ENCODE measurements at places on chromosomes 16 and 17.

- no peak for DNase-seq
Observed at GRCh38 chr17:28225271-28225670, 93.7 kb upstream of the TMEM97 start.

- DNase-seq, result no peak
Observed at GRCh38 chr17:82849076-82849945, 9.5 kb upstream of the ZNF750 start.

GRCh38 chr16:84667600-84668309 is 19.4 kb downstream of the KLHL36 start:
- no peak for DNase-seq

GRCh38 chr16:836221-836620 is 35.7 kb upstream of the GNG13 start:
- no peak for DNase-seq

GRCh38 chr17:66511135-66511534 is 208.7 kb downstream of the PRKCA start:
- no peak for DNase-seq

DNA sequence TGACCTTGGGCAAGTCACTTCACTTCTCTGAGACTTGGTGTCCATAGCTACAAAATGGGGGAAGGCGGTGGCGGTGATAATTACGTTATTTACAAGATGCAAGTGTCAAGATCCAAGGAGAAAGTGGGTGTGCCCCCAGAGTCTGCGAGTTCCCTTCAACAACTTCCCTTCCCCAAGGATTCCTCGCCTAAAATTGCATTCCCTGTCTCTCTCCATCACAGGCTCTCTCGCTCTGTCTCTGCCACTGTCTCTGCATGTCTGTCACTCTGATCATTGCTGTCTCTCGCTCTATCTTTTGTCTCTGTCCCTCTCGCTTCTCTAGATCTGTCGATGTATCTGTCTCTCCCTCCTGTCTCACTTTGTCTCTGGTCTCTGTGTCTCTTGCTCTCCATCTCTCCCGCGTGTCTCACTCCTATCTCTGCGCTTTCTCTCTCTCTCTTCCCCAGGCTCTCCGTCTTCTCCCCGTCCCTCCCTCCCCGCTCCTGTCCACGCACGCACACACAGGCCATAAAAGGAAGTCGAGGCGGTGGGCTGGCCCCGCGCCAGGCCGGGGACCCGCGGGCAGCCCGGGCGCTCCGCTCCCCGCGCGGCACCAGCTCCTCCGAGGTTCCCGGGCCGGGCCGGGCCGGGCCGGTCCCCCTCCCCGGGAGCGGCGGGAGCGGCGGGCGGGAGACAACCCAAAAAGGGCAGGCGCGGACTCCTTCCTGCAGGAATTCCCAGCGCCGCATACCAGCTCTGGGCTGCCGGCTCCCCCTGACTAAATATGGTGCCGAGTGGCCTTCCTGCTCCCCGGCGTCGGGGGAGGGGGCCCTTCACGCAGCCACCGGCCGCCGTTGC is 1.1 kb upstream of the MYH11 start:
- no peak for DNase-seq

DNA sequence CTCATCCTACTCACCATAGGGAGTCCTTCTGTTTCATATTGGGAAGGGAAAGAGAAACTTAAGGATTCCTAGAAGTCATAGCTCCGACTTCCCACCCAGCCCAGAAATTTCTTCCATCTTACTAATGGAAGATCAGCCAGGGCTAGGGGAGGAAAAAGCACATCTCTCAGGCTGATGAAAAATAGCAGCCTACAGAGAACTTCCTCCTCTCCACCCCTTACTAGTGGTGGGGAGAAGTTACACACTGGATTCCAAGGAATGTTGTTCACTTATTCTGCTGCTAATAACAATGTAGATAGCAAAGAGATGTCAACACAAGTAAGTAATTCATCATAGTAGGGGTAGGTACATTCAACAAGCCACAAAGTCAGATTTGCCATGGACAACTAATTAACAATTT is 94.4 kb downstream of the SPACA3 start:
- DNase-seq, result no peak

GRCh38 chr16:79089735-79090284 is 510.7 kb downstream of the MAF start:
- DNase-seq, result peak; percentile 26

DNA sequence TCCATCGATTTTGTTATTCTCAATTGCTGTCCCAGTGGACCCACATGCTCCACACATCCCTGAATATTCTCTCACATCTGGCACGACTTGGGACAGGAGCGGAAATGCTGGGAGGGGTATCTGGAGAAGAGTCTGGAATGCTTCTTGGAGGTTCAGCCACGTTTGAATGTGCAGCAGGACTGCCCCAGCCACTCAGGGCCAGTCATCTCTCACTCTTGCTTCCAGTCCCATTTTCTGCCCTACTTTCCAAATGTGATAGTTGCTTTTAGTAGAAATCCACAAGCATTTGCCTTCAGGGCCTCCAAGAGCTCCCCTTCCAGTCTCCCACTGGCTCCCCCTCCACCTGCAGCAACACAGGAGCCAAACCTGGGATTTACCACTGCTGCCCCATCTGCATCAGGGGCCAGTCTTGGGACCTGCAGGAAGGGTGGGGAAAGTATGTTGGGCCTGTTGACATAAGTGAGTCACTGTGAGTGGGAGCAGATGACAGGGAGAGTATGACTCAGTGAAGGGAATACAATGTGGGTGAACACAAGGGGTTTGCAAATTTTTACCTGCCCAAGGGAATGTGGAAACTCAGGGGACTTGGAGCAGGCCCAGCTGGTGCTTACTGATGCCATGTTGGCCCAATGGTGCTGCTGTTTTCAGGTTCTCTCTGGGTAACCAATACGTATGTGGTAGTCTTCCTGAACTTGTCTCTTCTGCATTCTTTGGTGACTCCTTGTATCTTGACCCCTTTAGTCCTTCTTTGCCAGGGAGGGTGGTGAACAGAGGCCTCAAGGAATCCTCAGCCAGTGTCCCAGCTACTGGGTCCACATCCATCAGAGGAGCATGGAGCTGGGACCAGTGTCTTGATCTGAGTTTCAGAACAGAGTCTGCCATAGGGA is 78.8 kb upstream of the CRHR1 start:
- DNase-seq, result peak; percentile 21

DNA sequence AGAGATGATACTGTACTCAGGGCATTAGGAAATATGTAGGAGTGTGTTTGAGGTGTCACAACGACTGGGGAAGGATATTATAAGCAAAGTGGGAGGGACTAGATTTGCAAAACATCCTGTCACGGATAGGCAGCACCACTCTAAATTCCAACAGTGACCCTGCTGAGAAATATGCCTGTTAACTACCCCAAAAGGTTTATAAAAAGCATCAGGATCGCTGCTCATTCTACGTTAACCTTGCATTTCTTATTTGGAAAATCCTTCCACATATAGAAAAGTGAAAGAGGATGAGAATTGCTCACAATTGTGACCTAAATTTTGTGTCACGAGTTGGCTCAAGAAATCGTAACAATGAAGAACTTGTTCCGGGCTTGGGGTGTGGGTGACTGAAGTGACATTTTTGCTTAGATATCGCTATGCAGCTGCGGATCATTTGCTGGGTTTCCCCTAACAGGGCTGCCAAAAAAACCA is 51.6 kb downstream of the N4BP1 start:
- DNase-seq, result no peak

DNA sequence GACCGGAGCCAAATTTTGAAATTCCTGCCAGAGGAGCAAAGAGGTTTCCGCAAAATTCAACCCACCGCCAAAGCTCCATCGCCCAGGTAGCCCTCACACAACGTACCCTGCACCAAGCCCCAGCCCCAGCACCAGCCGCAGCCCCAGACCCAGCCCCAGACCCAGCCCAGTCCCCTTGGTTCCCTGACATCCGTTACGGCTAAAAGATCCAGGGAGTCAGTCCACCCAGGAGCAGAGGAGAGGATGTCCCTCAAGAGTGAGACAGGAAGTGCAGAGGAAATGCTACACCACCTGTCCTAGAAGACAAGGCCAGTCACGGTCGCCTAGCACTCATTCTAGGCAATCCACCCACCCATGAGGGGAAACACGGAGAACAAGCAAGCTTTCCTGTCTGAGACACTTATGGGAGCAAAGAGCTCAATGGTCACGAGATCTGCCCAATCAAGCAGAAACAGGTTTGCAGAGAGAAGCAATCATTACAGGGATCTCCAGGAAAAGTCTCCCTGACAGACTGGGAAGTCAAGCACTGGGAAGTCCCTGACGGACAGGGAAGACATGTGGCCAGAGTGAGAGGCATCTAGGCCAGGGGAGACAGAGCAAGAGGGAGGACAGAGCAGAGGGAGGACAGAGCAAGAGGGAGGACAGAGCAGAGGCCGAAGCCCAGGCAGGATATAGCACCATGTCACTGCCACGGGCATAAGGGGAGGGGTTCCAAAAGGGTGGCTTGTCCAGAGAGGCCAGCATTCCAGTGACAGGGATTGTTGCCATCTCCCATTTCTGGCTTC is 15.0 kb upstream of the KCNJ18 start:
- DNase-seq, result no peak

DNA sequence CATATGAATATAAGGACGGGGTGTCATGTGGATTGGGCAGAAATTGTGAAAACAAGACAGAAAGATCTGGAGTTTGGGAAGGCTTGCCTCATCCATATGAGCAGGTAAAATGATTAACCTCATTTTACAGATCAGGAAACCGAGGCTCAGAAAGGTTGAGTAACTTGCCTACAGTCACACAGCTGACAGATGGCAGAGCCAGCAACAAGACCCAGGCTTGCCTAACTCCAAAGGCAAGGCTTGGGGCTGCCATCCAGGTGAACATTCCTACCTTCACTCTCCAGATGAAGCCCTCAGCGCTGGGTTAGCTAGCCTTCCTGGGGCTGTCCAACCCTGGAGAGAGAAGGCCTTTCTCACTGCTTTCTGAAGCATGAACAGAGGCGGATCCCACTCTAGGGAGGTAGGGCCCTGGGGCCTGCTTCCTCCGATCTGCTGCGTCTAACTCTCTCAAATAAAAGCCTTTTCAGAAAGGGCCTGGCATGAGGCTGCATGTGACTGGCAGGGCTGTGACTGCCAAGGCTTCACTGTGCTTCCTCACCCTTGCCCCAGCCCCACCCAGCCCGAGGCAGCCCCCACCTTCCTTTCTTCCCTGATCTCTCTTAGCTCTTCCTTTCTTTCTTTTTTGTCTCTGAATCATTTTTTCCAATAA is 107.8 kb downstream of the GNAO1 start:
- DNase-seq, result no peak

DNA sequence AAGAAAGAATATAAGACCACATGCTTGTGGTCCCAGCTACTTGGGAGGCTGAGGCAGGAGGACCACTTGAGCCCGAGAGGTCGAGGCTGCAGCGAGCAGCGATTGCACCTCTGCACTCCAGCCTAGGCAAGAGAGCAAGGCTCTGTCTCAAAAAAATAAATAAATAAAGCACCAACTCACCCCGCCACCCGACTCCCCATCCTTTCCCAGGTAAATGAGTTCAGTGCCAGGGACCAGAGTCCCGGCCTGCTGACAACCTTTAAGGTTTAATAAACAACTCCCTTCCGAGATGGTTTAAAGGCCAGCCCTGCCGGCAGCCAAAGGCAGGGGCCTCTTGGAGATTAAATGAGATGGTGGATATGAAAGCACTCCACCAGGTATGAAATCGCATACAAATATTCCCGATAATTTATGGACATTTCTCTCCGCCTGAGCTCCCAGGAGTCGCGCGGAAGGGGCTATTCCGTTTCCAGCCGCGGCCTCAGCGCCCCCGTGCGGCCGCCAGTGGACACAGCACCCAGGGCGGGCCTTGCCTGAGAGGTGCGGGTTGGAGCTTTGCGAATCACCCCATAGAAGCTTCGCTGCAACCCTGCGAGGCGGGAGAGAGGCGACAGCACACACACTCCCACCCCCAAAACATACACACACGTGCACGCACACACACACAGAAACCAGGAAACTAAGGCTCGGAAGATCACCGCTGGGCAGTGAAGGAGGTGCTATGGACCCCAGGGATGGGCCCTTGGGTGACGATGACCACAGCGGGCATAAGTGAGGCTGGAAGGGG is 4.0 kb upstream of the RPL38 start:
- no peak for DNase-seq

- no peak for DNase-seq
Observed at GRCh38 chr16:54977211-54977610, 46.5 kb downstream of the IRX5 start.

GRCh38 chr17:8698162-8698971 is 46.3 kb downstream of the CCDC42 start:
- DNase-seq, result no peak

- no peak for DNase-seq
Observed at GRCh38 chr16:82499302-82499701, 127.5 kb upstream of the CDH13 start.

- DNase-seq, result no peak
Observed at GRCh38 chr16:13378151-13378550, 476.8 kb downstream of the SHISA9 start.

GRCh38 chr17:72423286-72423589 is 302.4 kb downstream of the SOX9 start:
- no peak for DNase-seq

DNA sequence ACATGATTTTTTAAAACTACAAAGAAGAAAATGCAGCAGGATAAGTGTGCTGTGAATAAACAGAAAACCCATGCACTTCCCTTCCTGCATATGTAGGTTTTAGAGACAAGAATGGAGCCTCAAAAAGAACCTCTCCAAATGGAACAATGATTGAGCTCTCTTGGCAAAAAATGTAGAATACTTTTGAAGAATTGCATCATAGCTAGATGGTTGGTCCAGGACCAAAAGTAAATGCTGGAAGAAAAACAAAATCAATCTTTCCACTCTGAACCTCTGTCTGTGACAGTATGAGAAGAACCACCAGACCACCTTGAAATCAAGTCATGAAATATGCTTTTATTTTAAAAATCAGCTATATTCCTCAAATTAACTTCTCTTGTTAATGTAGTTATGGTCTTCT is 17.5 kb downstream of the HELZ start:
- DNase-seq, result no peak

GRCh38 chr17:49076573-49077384 is 55.8 kb upstream of the B4GALNT2 start:
- DNase-seq, result peak; percentile 88

DNA sequence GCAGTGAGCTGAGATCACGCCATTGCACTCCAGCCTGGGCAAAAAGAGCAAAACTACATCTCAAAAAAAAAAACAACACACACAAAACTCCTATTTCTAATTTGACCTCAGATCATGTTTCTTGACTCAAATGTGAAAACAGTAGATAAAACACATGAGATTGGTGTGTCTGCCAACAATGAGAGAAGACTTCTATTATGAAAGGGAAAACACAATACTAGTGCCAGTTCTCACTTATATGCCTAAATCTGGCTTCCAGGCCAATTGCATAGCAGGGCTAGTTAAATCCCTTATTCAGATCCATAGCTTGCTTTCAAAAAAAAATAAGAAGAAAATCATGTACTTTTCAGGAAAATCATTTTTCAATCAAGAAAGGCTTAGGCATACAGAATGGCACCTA is 39.4 kb downstream of the AP1G1 start:
- DNase-seq, result no peak

DNA sequence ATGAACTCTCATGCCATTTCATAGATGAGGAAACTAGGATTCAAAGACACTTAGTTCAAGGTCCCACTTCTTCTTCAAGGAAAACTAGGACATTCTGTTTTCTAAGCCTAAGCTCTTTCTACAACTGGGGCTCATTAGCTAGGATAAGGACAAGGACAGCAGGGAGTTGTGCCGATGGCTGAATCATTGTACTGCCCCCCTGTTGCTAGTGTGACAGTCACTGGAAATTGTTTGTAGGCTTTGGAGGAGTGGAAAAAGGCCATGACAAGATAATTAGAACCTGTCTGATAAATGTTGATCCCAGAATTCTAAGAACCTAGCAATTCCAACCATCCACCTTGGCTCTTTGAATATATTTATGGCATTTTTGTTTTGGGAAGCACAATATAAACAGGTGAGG is 445.7 kb downstream of the CDH8 start:
- no peak for DNase-seq
